ENCODE measurements at places on chromosomes 3 and 15.

DNA sequence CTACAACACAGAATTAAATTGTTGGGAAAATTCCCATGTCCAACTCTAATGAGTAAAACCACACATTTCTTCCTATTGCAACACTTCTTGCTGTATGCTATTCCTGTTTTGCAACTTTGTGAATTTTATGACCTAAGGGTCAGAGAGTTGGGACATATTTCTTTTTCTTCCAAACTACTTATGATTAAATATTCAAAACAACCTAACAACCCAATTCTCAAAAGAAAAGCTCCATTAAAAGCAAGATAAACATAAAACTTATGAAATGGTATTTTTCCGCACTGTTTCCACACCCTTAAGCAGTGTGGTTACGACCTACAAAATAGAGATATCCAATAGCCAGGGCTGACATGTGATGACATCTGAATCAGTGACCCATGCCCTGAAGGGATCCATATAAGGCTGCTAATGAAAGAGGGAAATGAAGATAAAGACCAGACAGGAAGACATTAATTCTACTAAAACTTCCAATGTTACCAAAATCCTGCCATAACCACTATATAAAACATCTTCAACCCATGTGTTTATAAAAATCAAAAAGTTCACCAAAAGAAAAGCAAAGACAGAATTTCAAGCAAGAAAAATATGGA, 45.6 kb downstream of the DMXL2 start:
- no peak for DNase-seq

DNA sequence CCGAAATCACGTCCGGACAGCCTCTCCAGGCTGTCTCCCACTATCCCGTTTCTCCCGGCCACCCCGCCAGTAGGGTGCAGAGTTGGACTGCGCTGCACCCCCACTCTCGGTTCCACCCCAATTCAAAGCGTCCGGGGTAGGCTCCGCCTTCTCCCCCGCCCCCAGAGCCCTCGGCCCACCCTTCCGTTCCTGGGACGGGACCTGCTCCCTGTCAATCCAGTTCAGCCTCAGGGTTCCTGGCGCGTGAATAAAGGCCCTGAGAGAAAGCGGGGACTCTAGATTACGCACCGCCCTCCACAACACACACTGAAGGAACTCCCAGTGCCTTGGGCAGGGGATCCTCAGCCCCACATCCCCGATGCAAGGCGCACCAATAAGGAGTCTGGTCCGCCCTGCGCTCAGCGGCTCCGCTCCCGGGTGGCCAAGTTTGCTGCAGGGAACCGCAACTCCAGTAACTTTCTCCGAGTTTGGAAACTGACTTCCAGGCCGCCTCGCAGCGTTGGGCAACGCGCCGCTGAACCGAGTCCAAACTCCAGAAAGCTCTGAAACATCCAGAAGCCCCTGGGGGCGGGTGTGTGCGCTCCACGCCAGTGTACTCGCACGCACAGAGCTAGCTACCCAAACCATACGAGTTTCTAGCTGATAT, 1.9 kb downstream of the ADAMTS9 start:
- DNase-seq: no peak

GRCh38 chr15:93362821-93363220, 273.8 kb upstream of the RGMA start:
- no peak for DNase-seq

GRCh38 chr3:15284121-15284889, 48.1 kb downstream of the SH3BP5 start:
- no peak for DNase-seq

GRCh38 chr3:143511174-143511879, 336.9 kb downstream of the SLC9A9 start:
- no peak for DNase-seq

- no peak for DNase-seq
Measured at GRCh38 chr3:37712918-37713817, 148.5 kb upstream of the CTDSPL start.

DNA sequence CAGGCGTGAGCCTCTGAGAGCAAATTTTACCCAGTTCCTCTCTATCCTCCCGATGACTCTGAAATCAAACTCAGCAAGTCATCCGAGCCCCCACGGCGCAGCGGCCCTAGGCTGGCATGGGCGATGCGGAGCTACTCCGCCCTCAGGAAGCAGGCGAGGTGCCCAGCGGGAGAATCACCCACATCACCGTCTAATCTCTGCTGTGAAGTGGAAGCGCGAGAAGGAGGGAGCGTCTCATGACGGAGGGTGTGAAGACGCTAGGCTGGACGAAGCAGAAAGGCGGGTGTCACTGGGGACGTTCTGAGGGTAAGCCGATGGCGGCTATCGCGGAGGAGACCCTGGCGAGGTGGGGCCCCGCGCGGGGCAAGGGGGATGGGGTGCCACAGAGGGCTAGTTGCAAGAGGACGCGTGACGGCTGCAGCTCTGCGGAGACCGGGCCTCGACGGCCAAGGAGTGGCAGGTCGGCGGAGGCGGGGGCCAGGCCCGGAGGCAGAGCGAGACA, 9.1 kb upstream of the GNAI2 start:
- DNase-seq: peak; percentile 34

DNA sequence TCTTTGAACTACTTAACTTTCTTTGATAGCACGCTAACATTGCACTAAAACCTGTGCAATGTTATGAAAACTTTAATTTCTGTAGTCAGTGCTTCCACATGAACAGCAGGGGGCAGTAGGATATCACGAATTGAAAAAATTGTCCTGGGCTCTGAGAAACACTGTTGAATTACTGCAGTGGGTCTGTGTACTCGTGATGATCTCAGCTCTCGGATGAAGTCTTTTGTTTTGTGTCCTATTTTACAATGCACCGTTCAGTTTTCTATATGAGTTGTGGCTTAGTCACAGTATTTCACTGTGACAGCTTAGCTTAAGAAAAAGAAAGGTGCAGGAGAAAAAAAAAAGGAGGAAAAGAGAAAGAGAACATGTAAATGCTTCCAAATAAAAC, 141.3 kb upstream of the CCDC54 start:
- DNase-seq: peak; percentile 28

GRCh38 chr3:128458746-128459460, 7.8 kb downstream of the DNAJB8 start:
- DNase-seq: no peak

- no peak for DNase-seq
Measured at GRCh38 chr3:57093971-57094535, 33.6 kb downstream of the SPATA12 start.

DNA sequence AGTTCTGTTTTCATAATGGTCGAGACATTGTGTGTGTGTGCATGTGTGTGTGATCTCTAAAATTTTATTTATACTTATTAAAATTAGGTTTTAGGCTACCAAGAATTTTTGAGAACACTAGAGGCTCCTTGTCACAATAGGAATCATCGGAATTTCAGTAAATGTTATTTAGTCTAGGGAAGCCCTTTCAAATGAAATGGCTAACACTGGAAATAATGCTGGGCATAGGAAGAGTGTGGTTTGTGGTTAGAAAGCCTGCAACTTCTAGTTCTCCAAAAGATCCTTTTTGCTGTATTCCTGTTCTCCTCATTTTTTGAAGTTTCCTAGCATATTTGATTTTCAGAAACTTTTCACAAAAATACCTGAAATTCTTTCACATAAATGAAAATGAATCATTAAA, 92.5 kb upstream of the MBNL1 start:
- no peak for DNase-seq

- no peak for DNase-seq
Measured at GRCh38 chr3:48289659-48290058, 43.8 kb downstream of the SPINK8 start.

GRCh38 chr3:5221701-5222100, 34.2 kb downstream of the EDEM1 start:
- no peak for DNase-seq

DNA sequence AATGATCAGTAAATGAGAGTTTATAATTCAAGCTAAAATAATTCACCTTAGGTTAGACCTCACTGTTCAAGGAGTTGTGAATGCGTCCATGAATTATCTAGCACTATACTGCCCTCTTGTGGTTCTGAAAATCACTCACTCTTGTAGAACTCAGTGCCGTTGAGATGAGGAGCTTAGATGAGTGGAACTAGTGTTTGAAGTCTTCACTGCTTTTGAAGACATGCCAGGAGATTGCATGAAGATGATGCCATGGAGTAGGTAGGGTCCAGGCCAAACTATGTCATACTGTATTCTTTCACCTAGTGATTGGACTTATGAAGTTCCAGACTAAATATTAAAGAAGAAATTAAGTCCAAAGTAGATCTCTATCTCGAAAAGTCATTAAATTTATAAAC, 28.8 kb downstream of the LYSMD4 start:
- DNase-seq: peak; percentile 33

- no peak for DNase-seq
Measured at GRCh38 chr3:31775383-31775782, 205.7 kb downstream of the OSBPL10 start.

DNA sequence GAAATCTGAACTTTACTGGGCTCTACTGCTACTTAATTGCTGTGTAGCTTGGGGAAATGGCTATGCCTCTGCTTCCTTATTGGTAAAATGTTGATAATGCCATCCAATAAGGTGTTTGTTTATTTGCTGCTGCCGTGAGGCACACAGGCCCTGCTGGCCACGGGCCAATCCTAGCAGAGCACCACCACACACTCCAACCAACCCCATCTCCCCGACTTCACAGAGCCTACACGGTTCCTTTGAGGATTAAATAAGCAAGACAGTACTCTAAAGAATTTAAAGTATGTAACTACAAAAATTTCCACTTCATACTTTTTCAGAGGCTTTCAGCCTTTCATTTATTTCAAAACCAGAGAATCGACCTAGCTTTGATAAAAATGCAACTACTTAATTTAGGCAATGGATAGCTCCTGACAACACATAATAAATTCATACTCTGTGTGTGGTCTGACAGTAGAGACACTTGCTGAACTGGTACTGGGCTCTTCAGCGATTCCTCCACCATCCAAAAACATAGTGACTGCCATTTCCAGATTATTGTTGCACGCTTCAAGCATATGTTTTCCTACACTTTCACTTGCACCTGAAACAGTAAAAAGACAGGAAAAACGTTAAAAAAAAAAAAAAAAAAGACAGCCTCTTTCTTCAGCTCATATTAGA, 25.3 kb downstream of the UBXN7 start:
- DNase-seq: no peak

DNA sequence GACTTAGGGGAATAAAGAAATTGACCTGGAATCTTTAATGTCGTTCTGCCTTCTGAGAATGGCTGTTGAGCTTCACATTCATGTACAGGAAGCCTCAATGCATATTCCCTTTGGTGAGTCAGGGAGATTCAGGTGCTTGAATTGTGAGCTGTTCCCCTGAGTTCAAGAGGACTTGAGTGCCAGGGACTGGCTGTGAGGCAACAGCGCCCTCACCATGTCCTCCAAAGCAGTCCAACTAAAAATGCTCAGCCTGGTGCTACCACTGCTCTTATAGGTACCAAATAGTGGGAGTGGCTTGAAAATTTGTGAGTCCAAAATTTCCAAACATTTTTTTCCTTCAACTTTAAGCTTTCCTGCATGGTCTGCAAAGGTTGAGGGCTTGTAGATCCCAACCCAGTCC, 54.1 kb downstream of the LEO1 start:
- no peak for DNase-seq

- peak; percentile 6 for DNase-seq
Measured at GRCh38 chr3:186060222-186060621, 48.7 kb downstream of the ETV5 start.

DNA sequence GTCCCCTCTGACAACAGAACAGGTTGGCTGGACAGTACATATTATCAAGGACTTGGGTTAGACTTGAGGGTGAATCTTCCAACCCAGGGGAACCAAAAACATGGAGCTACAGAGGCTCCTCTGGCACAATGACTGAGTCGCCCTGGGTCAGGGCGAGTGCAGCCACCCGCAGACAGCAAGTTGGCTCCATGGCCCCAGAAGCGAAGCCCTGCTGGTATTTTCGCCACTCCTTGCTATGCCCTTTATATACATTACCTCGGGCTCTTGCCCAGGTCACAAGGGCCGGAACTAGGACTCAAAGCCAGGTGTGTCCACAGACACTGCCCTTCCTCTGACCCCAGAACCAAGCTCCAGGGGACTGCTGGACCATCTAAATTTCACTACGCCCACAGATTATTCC, 64.6 kb downstream of the ADCY5 start:
- no peak for DNase-seq

DNA sequence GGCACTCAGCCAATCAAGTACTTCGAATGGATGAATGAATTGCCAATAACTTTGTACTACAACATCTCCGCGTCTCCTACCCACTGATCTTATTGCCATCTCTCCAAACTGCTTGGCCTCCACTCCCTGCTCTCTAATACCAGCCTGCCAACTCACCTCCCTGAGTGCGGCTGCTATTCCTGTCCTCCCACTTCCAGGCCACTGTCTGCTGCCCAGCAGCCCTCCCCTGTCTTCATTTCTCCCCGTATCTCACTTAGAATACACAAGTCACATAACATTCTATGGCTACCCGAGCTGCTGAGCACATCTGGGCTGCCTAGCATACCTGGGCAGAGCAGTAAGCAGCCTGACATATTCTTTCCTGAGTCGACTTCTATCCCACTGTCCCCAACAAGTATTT, 149.9 kb upstream of the LRTM1 start:
- no peak for DNase-seq

GRCh38 chr15:52214553-52214952, 23.4 kb upstream of the GNB5 start:
- DNase-seq: no peak

DNA sequence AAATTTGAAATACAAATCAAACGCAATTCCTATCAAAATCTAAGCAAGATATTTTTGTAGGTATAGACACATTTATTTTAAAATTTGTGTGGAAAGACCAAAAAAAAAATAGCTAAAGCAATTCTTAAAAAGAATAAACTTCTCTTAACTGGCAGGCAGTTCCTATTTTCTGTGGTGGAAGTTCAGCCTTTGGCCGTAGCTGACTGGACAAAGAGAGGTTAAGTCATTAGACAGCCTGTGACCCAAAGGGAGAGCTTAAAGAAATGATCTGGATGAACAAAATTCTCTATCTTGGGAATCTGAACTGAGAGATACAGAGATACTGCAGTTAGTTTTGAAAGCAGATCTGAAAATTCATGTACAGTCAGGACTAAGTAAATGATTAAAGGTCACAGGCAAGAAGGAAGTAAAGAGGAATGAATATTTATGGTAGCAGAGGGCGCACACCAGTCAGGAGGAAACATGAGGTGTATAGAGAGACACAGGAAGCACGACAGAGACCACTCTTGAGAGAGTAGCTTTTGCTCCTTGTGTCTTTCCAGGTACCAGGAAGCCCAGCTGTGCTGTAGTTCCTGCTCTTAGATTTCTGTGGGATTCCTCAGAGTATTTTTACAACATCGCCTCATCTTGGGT, 57.5 kb downstream of the TPRG1 start:
- no peak for DNase-seq

Data from activated T-cell treated with anti-CD3 and anti-CD28 coated beads for 24 hours (primary cell).